Ammon's horn (tissue), 1 donor: ENCODE measurements at places on chromosomes 4 and X.

DNA sequence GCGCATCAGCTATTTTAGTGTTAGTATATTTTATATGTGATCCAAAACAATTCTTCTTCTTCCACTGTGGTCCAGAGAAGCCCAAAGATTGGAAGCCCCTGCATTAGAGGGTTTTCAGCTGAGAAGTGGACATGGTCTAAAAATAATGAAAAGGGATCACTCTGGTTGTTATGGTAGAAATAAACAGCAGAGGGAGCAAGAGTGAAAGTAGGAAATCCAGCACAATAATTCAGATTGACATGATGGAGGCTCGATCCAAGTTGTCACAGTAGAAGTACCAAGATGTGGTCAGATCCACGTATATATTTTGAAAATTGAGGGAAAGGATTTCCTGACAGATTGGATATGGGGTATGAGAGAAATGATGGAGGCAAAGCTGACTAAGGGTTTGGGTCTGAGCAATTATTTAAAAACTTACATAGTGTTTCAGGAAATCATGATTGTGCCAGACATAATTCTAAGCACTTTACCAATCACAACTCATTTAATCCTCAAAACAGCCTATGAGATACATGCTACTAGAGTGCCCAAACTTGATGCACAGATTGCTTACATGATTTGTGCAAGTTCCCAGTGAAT, 17.0 kb upstream of the TMEM144 start:
- peak; percentile 80 for DNase-seq

- no peak for DNase-seq
Measured at GRCh38 chrX:119648421-119648775, 42.2 kb upstream of the NKRF start.

DNA sequence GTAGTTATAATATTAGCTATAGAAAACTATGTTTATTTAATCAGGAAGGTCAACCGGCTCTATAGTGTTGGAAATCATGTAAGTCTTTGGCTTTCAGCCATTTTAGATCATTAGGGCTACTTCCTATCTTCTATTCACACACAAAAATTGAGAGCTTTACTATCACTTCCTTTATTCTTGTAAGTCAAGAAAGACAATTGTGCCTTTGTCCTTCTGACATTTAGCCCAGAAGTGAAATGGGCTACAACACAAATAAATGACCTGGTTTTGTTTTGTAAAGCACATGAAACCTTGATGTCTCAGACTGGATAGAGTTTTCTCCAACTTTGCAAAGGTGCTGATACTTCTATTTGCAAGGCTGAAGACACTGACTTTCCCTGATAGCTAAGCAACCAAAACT, 122.4 kb upstream of the ACSL4 start:
- no peak for DNase-seq

GRCh38 chr4:26207631-26208030, 113.2 kb upstream of the RBPJ start:
- DNase-seq: no peak

- peak; percentile 28 for DNase-seq
Measured at GRCh38 chr4:139951021-139951420, 203.0 kb downstream of the MAML3 start.

DNA sequence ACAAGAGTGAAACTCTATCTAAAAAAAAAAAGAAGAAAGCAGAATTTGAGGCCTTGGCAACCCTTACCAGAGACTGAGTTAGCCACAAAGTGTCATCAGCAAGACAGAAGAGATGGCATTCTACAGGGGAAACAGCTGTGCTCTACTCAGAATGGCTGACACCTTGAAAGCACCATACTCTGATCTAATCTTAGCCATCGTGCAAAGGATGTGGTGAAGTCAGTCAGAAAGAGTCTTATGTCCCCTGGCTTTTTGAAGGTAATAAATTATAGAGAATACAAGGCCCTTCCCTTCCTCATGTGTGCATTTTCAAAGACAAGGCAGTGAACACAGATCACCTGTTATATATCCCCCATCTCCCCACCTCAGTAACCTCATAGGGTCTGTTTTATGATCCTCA, 13.2 kb downstream of the CLNK start:
- no peak for DNase-seq
